ENCODE measurements at places on chromosomes 7 and 10. TPM values are rescaled to one million over a fixed set of nuclear protein-coding genes. Genes with fewer than 3 reads are reported as not detected.

Gene ZNF92
- 13.6 TPM for total RNA-seq

Gene EPO
- not detected for total RNA-seq

Gene VIPR2
- total RNA-seq, result not detected

Gene KAZALD1
- total RNA-seq, result 3.6 TPM

Gene SPDYE8
- not detected for total RNA-seq

Data from epithelial cell of umbilical artery (primary cell).